ENCODE measurements at places on chromosomes 12 and 14.

DNA sequence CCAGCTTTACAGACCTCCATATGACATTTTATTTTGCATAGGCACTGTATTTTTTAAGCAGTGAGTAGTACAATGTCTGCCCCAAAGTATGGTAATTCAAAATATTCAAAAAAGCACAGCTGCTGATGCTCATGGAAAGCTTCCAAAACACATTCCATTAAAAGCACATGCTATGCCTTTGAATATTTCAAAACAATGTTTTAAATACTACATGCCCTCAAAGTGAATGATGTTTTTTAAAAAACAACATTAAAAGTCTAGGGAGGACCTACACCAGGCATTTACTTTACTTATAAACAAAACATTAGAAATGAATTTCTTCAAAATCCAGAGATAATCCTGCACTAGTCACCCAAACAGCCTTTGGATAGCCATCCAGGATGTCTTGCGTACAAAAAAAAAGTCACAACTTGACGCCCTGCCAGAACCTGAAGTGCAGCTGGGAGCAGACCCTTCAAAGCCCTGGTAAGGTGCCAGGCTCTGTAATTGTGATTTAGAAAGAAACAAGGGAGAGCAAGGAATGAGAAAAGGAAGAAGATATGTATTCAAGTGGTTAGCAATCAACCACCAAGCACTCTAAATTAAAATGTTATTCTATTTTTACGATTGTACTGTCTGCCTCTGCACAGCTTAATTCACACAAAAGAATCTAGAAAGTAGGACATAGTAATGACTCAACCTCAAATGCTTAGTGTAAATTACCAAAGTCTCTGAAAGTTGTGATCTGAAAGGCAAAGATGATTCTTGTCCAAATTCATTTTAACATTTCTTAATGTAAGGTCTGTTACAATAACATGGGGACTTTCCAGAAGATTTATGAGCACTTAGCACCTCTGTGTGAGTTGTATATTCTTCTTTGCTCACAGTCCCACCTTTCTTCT, 31.9 kb downstream of the CEP83 start:
- no peak for DNase-seq

- peak; percentile 51 for DNase-seq
These were observed 24.8 kb downstream of the CLECL1 start for GRCh38 chr12:9707864-9708808.

DNA sequence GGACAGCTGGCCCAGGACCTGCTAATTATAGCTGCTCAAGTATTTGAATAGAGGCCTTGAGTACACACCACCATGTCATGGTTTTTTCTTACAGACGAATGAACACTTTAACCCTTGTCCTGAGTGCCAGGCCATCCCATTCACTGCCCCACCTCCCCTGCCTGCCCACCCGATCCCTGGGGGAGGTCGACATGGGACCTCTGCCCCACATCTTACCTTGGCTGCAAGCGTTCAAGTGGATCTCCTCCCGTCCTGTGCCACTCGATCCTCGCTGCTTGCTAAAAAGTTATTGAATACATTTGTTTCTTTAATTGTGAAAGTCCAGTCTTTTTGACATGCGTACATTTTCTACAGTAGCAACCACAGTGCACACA, 10.3 kb downstream of the RTL1 start:
- no peak for DNase-seq

DNA sequence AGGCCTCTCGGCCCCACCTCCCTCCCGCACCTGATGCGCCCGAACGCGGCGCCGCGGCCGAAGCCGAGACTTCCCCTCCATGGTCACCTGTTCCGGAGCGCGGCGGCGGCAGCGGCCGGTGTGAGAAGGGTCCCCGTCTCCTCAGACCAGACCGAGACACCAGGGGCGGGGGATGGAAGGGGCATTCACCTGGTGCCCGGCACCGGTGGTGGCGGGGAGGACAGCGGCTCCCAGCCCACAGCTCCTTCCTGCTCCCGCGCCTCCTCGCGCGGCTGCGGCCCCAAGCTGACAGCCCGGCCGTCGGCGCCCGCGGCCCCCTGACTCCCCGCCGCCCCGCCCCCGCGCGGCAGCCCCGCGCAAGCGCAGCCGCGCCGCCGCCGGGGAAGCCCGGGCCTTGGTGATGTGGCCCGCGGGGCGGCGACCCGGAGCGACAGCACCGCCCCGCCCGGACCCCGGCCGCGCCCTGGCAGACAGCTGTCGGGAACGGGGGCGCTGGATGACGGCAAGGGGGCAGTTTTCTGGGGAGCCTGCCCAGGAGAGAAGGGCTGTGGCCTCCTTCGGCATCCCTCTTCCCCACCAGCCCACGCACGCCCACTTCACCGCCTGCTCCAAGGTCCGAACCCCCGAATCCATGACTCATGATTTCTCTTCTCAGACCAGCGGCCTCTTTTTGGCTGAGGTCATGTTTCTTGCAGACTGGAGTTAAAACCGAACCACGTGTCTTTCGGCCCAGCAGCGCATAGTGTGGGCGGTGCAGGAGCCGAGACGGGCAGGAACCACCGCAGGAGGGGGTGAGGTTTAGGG, at the start of gene SLC41A2:
Gene SLC41A2, minus strand, starts transcription at position 290 of the 804 bp plus-strand sequence. CDS start 29,763 bp downstream, outside the sequence.
- DNase-seq, result peak; percentile 85

DNA sequence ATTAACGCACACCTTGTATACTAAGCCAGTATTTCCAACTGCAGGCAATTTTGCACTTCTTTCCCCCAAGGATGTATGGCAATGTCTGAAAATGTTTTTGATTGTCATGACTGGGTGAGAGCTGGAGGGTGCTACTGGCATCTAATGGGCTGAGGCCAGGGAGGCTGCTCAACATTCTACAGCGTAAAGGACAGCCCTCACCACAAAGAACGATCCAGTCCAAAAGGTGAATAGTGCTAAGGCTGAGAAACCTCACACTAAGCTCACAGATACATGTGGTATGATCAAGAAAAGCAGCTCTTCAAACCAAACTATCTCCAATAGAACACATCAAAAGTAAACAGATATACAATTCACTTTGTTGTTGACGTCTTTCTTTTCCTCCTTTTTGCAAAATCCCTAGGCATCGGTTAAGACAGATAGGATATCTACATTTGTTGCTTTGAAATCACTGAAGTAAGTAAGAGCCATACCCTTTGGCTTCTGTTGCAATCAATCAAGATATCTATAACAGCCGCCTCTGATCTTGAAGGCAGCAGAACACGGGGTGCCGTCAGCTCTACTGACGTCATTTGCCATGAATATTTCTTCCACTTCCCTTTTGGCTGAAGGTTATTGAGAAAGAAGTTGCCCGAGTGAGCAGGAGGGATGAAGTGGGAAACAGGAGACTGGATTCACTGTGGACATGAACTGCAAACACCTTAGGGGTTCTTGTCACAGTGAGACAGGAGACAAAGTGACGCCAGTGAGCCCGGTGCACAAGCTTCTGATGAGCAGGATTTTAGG, 218.3 kb downstream of the FOXN3 start:
- DNase-seq, result no peak

- no peak for DNase-seq
These were observed 86.2 kb upstream of the CMKLR1 start for GRCh38 chr12:108425238-108425795.

DNA sequence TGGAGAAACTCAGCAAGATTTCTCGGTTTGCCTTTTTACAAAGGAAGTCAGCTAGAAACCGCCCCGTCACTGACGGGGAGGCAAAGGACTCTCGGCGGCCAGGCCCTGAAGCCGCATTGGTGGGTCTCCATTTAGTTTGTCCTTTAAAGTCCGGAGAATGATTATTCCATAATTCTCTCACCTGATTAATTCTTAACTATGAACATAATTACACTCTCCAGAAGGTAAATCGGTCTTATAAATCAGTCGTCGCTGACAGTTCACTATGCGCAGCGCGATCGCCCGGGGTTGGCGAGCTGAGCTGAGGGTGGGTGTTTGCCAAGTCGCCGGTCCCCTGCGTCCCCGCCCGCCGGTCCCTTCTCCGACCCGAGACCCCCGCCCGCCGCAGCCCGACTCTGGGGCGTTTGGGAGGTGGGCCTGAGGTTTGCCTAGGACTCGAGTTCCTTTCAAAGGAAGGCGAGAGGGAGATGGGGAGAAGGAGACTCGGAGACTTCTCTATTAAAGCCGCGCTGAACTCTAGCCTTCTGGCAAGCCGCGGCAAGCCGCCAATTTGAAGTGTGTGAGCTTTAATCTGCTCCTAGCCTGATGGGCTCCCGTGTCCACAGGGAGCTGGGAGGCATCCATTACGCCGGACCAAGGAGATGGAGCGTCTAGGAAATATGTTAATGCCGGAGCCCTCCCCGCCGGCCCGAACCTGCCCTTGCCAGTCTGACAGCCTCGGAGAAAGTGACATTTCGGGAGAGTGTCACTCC, 392.9 kb downstream of the NOVA1 start:
- no peak for DNase-seq

- DNase-seq, result no peak
These were observed 317.6 kb downstream of the DPF3 start for GRCh38 chr14:72576258-72576657.

GRCh38 chr12:8785499-8785898, 36.9 kb upstream of the A2ML1 start:
- no peak for DNase-seq

- DNase-seq, result peak; percentile 19
These were observed at the start of gene SLCO1B3 for GRCh38 chr12:20810487-20810886. Gene SLCO1B3, plus strand, starts transcription at chr12:20810705. Its CDS starts 5,034 bp downstream, at chr12:20815739.

- peak; percentile 58 for DNase-seq
These were observed 151.6 kb upstream of the OR4E1 start for GRCh38 chr14:21825149-21825743.

DNA sequence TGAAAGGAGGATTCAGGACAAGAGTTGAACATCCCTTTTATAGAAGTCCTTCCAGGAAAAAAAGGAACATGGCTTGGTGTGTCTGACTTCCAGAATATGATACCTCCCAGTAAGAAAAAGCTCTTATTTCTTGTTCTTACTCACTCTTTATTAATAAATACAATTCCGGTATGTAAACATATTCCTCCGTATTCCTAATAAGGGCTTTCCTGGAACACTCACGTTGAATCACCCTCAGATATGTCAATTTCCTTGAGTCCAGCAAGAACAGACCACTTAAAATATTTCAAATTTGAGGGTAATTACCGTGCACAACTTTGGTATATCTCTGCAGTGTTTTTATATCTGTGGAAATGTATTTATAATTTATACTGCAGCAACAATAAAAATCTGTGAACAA, 385.6 kb downstream of the SYT1 start:
- no peak for DNase-seq

DNA sequence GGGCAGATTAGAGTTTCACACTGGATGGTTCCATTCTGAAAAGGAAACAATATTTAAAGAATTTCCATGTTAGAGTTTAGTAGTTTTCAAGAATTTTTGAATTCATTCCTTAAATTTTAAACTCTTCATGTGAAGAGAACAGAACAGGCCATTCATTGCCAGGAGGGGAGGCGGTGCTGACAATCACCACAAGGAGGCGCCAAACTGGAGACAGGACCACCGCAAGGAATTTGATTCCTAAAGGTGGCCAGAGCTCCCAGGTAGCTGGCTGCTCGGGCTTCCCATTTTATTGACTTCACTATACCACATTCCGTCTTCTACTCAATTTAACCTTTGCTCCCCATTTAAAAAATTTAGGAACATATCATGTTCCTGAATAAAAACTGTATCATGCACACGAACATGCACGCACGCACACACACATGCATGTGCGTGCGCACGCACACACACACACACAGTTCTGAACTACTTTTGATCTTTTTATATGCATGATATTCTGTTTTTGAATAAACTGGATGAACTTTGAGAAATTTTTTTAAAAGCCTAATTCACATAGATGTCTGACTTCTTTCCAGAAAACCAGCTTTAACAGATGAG, 101.2 kb downstream of the NELL2 start:
- peak; percentile 60 for DNase-seq

DNA sequence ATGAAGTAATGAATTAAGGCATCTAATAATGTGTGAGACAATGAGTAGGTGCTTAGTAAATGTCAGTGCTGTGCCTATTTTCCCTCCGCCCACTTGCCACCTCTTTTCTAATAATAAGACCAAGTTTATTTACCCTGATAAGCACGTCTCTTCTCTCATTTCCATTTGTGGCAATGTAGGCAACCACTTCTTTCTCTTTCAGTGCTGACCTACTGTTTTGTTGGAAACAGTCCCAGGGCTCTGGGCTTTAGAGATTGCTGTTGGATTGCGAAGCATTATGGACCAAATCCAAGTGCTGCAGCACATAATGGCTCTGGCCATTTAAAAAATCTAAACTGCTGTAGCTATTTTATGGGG, 141.3 kb upstream of the PLEKHG7 start:
- no peak for DNase-seq

DNA sequence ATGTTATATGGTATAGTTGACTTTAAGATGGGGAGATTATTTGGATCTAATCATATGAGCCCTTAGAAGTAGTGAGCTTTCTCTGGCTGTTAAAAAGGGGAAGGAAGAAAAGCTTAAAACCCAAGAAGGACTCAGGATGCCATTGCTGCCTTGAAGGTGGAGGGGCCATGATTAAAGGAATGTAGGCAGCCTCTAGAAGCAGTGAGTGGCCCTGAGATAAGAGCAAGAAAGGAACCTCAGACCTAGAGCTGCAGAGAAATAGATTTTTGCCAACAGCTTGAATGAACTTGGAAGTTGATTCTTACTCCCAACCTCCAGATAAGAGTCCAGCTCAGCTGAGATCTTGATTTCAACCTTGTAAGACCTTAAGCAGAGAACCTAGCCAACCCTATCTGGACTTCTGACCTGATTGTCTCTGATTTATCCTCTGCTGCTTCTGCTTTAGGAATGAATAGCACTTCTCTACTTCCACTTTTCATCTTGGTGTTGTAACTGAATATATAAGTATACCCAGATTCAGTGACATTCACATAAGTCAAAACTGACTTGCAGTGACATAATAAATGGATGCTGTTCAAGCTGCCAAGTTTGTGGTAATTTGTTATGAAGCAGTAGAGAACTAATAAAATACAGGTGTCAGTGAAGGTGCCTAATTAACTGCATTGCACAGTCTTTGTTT, 33.5 kb downstream of the RAD51B start:
- no peak for DNase-seq

DNA sequence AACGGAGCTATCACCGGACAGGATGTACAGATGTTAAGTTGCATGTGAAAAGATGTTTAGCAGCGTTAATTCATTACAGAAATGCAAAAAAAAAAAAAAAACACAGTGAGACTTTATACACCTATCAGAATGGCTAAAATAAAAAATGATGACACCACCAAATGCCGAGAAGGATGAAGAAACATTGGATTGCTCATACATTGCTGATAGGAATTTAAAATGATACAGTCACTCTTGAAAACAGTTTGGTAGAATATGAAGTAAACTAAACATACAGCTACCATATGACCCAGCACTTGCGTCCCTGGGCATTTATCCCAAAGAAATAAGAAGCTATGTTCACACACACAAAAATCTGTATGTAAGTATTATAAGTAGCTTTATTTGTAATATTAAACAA, 574.1 kb downstream of the SLC16A7 start:
- no peak for DNase-seq

DNA sequence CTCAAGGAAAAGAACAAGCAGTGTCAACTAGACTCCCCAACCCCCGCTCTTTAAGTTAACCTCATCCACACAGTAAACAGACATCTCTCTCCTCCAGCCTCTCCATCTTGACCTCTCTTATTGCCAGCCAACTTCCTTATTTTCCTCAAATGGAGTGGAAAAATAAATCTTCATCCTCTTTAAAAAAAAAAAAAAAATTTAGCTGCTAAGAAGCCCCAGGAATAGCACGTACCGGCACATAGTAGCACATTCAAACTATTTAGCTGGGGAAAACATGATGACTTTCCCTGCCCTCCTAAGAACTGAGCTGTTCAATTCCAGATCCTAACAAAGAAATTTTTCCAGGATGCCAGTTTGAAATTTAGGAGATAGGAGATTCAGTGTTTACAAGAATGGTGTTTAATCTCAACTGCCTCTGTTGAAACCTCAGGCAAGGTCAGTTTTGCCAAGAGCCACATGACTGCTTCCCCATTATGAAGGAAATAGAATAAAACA, 90.8 kb downstream of the EPS8 start:
- DNase-seq, result peak; percentile 27

- peak; percentile 41 for DNase-seq
These were observed 29.3 kb upstream of the ATF1 start for GRCh38 chr12:50734409-50735263.

All from HT-29 (cell line).